ENCODE measurements at places on chromosomes 7 and 10.

GRCh38 chr10:132972149-132972985, 30.0 kb upstream of the CFAP46 start:
- H3K4me1 ChIP-seq: no peaks in the 10 kb centered on the region
- H3K27me3 ChIP-seq: peaks cover 96% of the 10 kb centered on the region
- H3K36me3 ChIP-seq: no peaks in the 10 kb centered on the region
- no peak overlapping the region for H3K4me3 ChIP-seq

DNA sequence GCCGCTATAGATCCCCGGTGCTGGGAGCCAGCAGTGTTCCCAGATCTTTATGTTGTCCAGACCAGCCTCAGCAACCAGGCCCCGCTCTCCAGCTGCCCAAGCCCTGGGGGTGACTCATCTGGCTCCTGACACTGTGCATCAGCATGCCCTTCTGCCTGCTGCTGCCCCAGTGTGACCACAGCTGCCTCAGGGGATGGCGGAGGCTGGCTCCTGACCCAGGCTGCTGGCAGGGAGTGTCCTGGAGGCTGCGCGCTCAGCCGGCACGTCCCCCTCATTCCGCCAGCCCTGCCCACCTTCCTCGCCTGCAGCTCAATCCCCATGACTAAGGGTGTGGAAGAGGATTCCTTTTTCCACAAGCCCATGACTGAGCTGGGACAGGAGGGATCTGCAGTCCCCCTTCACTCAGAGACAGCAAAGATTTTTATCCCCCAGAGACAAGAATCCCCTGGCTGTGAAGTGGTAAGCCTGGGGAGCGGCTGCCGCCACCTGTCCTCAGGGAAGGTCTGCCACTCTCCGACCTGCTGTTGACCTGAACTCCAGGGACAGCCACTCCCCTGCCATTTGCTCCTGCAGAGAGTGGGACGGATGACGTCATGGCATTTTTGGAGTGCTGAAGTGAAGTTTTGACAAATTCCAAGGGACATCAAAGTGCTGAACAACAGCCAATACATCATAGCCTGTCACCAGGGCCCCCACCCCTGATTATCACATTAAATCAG, 182.8 kb upstream of the BMPER start:
- no peak overlapping the region for H3K4me3 ChIP-seq
- H3K27me3 ChIP-seq: no peaks in the 10 kb centered on the region

DNA sequence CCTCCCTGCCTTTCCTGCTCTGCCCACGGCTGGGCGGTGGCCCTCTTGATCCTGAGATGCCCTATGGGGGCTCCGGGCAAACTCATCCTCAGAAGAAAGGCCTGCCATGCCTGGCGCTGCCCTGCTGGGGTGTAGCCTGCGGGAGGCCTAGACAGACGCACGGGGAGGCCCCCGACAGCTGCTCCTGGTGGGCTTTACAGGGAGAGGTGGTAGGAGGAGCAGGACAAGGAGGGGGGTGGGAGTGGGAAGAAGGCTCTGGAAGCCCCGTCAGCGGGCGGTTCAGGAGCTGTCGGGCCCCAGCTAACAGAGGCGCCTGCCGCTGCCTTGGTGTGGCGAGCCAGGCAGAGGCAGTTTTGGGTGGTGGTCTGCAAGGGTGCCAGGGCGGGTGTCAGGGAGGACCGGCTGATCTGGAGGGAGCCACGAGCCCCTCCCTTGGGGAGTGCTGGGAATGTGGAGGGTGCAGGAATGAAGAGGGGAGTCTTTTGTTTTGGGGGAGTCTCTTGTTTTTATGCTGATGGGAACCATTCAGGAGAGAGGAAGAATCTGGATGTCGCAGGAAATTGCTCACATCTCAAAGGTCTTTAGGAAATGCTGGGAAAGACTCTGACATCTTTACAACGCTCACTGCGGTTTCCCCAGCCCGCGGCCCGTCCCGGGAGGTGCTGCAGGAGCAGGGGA, 63.5 kb downstream of the CFAP46 start:
- H3K27me3 ChIP-seq: peaks cover 83% of the 10 kb centered on the region
- no peaks in the 10 kb centered on the region for H3K4me1 ChIP-seq
- H3K27ac ChIP-seq: no peak overlapping the region
- H3K36me3 ChIP-seq: no peaks in the 10 kb centered on the region

GRCh38 chr7:140915935-140916555, 8.7 kb downstream of the BRAF start:
- no peaks in the 10 kb centered on the region for H3K27me3 ChIP-seq
- no peaks in the 10 kb centered on the region for H3K36me3 ChIP-seq
- no peak overlapping the region for H3K4me3 ChIP-seq
- DNase-seq: no peak

- no peak overlapping the region for H3K27ac ChIP-seq
- no peak overlapping the region for H3K4me3 ChIP-seq
- no peaks in the 10 kb centered on the region for H3K36me3 ChIP-seq
- H3K27me3 ChIP-seq: peaks cover 9% of the 10 kb centered on the region
- no peak for DNase-seq
Measured at GRCh38 chr10:103519798-103520197, 26.3 kb downstream of the NEURL1 start.

DNA sequence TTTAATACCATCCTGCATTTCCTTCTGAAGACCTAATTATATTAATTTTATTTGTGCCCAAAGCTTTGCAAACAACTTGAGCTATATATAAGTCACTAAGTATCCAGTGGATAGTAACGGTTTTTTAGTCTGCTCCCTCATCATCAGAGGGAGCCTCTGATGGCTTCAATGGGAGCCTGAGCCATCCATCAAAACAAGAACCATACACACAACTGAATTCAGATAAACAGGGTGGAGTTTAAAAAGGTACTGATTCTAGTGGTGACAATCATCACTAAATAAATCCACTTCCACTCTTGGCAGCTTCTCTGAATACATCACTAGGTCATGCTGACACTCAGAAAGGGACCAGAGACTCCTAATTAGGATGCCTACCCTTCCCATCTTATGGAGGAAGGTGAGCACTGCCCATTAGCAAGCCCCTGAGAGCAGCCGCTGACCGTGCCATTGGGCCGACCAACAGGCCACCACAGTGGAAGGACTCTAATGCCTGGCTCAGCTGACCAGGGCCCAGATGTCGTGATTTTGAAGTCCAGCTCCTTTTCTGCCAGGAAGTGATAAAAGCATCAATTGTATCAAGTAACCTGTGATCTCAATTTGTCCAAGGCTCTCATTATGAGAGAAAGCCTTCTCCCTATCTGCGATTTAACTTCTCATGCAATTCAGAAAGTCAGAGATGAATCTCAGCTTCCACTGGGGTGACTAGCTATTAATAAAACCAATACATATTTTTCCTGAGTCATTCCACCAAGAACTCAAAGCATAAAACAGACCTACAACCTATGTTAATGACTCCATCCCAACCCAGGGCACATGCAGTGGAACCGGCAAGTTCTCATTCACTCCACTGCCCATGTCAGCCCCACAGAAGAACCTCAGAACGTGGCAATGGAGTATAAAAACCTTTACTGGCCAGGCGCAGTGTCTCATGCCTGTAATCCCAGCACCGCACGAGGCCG, 13.1 kb downstream of the VOPP1 start:
- no peaks in the 10 kb centered on the region for H3K27me3 ChIP-seq
- no peak overlapping the region for H3K4me3 ChIP-seq

GRCh38 chr10:28291881-28292297, 11.0 kb downstream of the MPP7 start:
- no peaks in the 10 kb centered on the region for H3K36me3 ChIP-seq
- H3K27ac ChIP-seq: peak overlapping the region; percentile 1
- H3K4me1 ChIP-seq: peaks cover 3% of the 10 kb centered on the region
- peak; percentile 63 for DNase-seq
- no peak overlapping the region for H3K4me3 ChIP-seq

DNA sequence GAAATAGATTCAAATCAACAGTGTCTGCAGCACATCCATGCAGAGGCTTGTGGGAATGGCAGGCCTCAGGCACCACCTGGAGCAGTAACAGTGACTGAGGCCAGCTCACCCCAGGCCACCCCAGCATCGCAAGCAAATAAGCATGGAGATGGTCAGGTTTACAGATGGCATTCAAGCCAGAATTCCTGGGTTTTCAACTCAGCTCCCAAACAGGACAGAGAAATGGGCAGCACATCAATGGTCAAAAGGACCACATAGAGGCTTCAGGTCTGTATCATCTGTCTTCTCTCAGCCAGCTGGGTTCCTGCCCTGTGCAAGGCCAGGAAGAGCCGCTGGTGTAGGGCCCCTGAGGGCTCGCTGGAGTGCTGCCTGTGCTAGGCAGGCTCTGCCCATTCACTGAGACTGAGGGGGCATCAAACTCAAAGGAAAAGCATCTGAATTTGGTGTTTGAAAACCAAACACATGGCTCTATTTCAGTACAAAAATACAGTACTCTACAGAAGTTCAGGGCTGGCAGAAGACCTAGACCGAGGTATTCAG, 112.5 kb downstream of the KMT2E start:
- no peaks in the 10 kb centered on the region for H3K27me3 ChIP-seq
- H3K4me1 ChIP-seq: peaks cover 3% of the 10 kb centered on the region
- peaks cover 40% of the 10 kb centered on the region for H3K36me3 ChIP-seq
- H3K27ac ChIP-seq: no peak overlapping the region

- H3K27me3 ChIP-seq: no peaks in the 10 kb centered on the region
- H3K27ac ChIP-seq: no peak overlapping the region
- DNase-seq: peak; percentile 62
Measured at GRCh38 chr7:47337531-47337930, 244.4 kb downstream of the TNS3 start.

- H3K36me3 ChIP-seq: no peaks in the 10 kb centered on the region
- peak overlapping the region; percentile 97 for H3K27ac ChIP-seq
- H3K4me3 ChIP-seq: peak overlapping the region; percentile 64
- no peaks in the 10 kb centered on the region for H3K27me3 ChIP-seq
Measured at GRCh38 chr10:26486304-26486703, 48.2 kb downstream of the APBB1IP start.

DNA sequence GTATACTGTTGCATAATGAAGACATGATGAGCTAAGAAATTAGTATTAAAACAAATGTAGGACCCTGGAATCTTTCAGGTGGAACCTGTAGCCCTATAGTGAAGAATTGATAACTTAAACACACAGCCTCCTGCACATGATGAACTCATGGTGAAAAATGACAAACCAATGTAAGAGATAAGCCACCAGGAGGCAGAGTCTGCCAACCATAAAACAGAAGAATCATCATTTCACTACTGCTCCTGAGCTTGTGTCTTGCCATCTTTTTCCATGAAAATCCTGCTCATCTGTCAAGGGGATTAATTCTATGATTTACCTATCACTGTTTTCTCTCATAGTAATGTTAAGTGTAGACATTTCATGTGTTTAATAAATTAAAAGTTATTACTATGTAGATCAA, 363.9 kb downstream of the MALRD1 start:
- H3K4me3 ChIP-seq: no peak overlapping the region
- H3K4me1 ChIP-seq: no peaks in the 10 kb centered on the region
- peak; percentile 64 for DNase-seq
- H3K27me3 ChIP-seq: no peaks in the 10 kb centered on the region
